ENCODE measurements at places on chromosomes 11 and 22.

DNA sequence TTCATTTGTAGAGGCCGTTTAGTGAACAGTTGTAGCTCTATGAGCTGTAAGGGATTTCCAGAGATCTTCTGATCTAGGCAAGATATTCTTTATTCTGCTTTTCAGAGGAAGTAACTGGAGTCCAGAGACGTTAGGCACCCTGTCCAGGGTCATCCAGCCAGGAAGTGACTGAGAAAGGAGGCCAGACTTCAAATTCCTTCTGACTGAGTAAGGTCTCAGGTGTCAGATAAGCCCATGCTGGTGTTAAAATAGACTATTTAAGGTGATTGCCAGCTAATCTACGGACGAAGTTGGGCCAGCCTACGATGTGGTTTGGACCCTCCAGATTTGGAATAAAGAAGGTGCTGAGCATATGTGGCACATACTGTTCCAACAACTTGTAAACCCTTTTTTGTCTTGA lies 54.6 kb downstream of the GRIK4 start:
- no peak for DNase-seq

DNA sequence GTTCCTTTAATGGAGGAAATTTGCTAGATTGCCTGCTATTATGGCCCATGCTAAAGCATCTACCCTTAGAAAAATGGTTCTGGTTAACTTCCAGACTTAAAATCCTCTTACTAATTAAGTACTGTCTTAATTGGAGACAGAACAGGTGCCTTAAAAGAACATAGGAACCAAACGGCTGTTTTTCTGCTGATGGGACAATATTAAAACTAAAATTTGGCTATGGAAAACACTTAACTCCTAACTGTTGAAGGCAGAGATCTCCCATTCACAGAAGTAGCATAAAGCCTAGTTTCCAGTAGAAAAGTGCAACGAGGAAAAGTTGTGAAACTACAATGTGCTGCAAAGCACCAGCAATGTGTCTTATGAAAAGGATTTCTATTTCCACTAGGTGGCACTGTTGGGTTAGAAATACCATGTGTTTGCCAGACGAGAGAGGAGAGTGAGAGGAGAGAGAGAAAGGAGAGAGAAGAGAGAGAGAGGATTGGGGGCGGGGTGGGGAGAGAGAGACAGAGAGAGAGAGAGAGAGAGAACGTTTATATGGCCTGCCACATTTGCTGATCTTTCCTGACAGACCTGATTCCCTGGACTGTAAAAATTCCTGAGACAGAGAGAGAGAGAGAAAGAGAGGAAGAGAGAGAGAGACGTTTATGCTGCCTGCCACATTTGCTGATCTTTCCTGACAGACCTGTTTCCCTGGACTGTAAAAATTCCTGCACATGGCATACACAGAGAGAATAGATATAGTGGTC lies 51.5 kb downstream of the FAM181B start:
- DNase-seq = peak; percentile 63

- no peak for DNase-seq
These were observed 160.5 kb upstream of the TTC12 start for GRCh38 chr11:113153847-113154246.

DNA sequence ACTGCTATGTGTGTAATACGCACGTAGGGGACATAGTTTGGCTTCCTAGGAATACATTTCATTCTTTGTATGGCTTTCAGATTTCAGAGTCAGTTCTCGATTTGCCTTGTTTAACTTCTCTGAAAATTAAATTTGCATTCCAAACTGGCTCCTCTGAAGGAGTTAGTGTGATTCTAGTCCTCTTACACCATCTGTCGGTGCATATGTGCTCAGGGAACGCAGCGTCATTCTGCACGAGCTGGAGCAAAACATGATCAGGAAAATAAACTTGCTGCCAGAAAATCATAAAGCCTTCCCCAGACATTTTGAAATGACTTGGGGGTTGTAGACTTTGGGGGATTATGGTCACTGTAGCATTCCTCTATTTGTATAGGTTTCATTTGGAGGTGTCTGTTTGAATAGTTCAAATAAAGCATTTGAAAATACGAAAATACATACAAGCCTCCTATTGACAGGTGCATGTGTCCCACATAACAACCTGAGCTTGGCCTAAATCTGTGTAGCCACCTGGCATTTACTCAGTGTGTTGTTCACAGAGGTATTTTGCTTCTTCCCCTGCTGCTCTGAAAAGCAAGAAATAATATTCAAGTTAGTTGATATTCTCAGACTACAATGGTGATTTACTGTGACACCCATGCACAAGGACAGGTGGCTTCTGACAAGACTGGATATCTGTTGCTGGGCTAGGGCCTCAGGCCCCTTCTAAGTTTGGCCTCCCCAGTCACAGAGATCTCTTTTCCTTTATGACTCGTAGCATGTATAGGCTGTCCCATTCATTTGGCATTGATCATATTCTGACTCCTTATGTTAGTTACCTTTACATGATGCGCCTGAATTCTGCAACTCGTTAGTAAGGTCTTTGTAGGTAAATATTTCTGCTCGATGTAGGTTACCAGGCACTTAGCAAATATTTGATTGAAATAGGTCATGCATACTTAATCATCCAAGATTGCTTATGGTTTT lies 81.6 kb upstream of the SORL1-AS1 start:
- no peak for DNase-seq

GRCh38 chr11:114678125-114679036 lies at the start of gene NXPE2:
Gene NXPE2, plus strand, starts transcription at chr11:114678527. Its CDS starts 49 bp downstream, at chr11:114678576.
- no peak for DNase-seq

DNA sequence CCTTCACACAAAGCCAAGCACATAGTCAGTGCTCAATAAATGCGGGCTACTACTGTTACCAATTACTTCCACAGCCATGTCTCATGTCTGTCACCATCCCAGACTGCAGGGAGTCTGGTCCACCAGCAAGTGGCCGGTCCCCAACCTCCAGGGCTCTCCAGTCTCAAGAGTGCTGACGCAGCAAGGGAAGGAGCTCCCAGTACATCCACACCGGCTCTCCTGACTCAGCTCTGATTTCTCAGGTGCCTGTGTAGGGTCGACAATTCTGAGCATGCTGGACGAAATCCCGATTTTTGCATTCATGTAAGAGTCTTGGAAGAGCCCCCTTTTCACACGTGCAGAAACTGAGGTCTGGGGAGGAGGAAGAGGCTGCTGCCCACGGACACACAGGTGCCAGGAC lies 10.3 kb upstream of the NEFH start:
- no peak for DNase-seq

- no peak for DNase-seq
These were observed 170.9 kb downstream of the KIRREL3 start for GRCh38 chr11:126829716-126830115.

GRCh38 chr22:47610281-47610680 lies 847.8 kb downstream of the TBC1D22A start:
- no peak for DNase-seq

DNA sequence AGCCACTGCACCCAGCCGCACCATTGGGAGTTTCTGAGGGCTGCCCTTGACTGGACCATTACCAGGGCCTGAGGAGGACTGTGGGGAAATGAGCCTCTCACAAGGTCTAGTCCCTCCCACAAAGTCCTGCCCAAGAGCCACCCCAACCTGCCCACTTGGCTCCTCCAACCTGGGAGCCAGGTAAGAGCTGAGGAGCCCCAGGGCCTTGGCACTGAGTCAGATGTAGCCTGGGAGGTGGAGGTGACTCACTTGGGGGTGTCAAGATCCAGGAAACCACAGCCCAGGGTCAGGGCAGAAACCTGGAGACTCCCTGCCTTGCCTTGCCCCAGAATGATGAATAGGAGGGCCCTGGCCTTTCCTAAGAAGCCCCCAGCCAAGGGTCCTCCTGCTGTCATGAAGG lies 25.8 kb upstream of the P2RY2 start:
- DNase-seq = no peak

GRCh38 chr22:25375683-25376082 lies 156.2 kb downstream of the CRYBB2 start:
- no peak for DNase-seq

Data from NT2/D1 (cell line).